ENCODE measurements at places on chromosomes 12 and 14.

GRCh38 chr12:95318071-95318545, 100.5 kb downstream of the VEZT start:
- no peak for DNase-seq

- DNase-seq: no peak
Measured at GRCh38 chr14:22333422-22334274, 255.4 kb downstream of the DAD1 start.

- no peak for DNase-seq
Measured at GRCh38 chr12:52067081-52067374, 2.8 kb upstream of the ATG101 start.

GRCh38 chr12:14332482-14332881, 33.0 kb upstream of the ATF7IP start:
- no peak for DNase-seq

DNA sequence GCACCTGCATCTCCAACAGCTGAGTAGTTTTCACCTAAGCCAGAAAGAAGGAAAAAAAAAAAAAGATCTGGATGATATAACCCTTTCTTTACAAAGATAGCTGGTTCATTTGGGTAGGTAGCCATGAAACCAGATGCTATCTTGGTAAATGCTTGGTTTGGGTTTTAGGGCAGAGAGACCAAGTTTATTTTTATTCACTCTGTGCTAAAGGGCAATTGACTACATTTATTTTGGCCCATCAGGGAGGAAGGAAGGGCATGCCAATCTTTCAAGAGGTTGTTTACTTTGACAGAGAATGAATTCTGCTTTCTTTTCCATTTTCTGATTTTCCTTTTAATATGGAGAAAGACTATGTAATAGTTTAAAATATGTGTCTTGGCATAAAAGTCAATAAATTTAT, 91.0 kb downstream of the NTN4 start:
- DNase-seq: no peak

- DNase-seq: no peak
Measured at GRCh38 chr12:11795913-11796459, 146.5 kb downstream of the ETV6 start.
